ENCODE measurements at places on chromosomes 1 and 21. TPM values are rescaled to one million over a fixed set of nuclear protein-coding genes. Genes with fewer than 3 reads are reported as not detected.

Gene CFHR1
- total RNA-seq = not detected

Gene FAM72D
- total RNA-seq = 14.4 TPM

GRCh38 chr1:212819726-212820125 is 27.7 kb downstream of the SPATA45 start:
- H3K27me3 ChIP-seq = peaks cover 3% of the 10 kb centered on the region
- H3K36me3 ChIP-seq = peaks cover 2% of the 10 kb centered on the region
- H3K4me1 ChIP-seq = peaks cover 4% of the 10 kb centered on the region
- no peak overlapping the region for H3K4me3 ChIP-seq

- no peak for DNase-seq
- H3K27ac ChIP-seq = no peak overlapping the region
- H3K36me3 ChIP-seq = peaks cover 40% of the 10 kb centered on the region
- no peak overlapping the region for H3K4me3 ChIP-seq
These were observed 108.5 kb downstream of the ASH1L start for GRCh38 chr1:155454096-155454495.

- H3K36me3 ChIP-seq = peaks cover 9% of the 10 kb centered on the region
- H3K4me1 ChIP-seq = no peaks in the 10 kb centered on the region
- DNase-seq = no peak
- no peak overlapping the region for H3K4me3 ChIP-seq
- H3K27ac ChIP-seq = no peak overlapping the region
These were observed 157.0 kb downstream of the RERE start for GRCh38 chr1:8660411-8660828.

- H3K36me3 ChIP-seq = no peaks in the 10 kb centered on the region
- no peak overlapping the region for H3K27ac ChIP-seq
- H3K27me3 ChIP-seq = peaks cover 4% of the 10 kb centered on the region
- DNase-seq = no peak
- H3K4me3 ChIP-seq = no peak overlapping the region
These were observed 113.4 kb downstream of the FAM78B start for GRCh38 chr1:166053395-166053794.

Data from activated CD8-positive, alpha-beta T cell treated with anti-CD3 and anti-CD28 coated beads, Interleukin-2, amount 10 ng/mL, durations not matched to agents 7 days and 5 days (primary cell).